ENCODE measurements at places on chromosomes 2 and 18.

- no peak for DNase-seq
- no peak overlapping the region for H3K4me3 ChIP-seq
- H3K36me3 ChIP-seq: peaks cover 2% of the 10 kb centered on the region
- H3K4me1 ChIP-seq: no peaks in the 10 kb centered on the region
Observed at GRCh38 chr18:79986726-79987125, 1.6 kb downstream of the TXNL4A start.

DNA sequence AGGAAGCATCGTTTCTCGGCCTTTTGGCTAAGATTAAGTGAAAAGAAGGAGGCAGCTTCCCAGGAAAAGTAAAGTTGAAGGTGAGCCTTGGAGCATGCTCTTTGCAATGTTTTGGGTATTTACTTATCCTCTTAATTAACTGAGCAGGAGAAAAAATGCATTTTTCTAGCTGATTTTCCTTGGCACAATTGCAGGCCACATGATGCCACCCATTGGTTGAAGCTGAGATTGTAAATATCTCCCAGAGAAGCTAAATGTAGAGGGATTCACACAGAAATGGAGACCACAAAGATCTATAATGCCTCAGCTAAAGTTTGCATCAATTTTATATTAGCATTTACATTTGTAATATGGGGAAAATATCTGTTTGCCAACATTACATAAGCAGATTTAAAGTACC lies 294.1 kb downstream of the KCNS3 start:
- H3K4me1 ChIP-seq: no peaks in the 10 kb centered on the region
- H3K36me3 ChIP-seq: 0 out of 2 replicates have a peak, but pooled peaks cover 4% of the 10 kb centered on the region
- no peak overlapping the region for H3K4me3 ChIP-seq
- no peaks in the 10 kb centered on the region for H3K27me3 ChIP-seq

DNA sequence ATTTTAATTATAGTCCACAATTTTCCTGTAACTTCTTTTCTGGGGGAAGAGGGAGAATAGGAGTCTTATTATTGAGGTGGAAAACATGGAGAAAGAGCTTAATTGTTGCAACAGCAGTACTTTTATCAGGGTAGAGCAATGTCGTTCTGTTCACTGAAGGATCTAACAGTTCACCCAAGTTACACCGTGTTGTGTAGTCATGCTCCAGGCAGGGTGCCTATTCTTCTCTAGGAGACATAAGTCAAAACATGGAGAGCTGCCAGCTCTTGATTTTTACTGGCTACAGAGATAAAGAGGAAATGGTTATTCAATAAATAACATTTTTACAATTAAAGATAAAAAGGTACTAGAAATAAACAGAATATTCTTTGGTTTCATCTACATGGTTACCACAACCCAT lies 594.3 kb upstream of the NETO1 start:
- H3K27me3 ChIP-seq: no peaks in the 10 kb centered on the region
- H3K4me1 ChIP-seq: no peaks in the 10 kb centered on the region
- no peaks in the 10 kb centered on the region for H3K36me3 ChIP-seq
- no peak overlapping the region for H3K4me3 ChIP-seq
- no peak for DNase-seq

DNA sequence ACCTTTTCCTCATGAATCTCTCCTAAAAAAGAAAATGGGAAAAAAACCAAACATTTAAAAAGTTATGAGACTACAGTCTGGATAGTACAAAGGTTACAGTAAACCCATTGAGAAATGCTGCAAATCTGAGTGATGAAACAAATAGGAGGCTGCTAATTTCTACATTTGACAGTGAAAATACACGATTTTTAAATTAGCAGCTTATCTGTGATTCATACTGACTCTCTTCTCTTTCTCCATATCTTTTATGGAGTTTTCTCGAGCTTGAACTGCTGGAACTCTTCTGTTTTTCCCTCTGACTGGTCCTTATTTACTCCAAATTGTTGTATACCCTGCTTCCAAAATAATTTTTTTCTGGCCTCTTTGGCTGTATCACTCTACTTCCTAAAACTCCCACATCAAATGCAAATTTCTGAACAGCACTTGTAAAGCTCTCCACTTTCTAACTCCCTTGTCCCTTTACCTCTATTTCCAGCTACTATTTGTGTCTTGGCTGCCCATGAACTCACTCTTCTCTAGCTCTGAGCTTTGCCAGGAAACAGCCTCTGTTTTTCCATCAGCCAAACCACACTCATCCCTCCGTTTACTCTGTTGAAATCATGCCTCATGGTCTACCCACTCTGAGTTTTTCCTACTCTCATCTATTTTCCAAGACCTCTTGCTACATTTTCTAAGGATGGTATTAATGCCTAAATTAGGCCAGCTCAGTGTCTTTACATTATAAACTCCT lies 73.7 kb downstream of the RBMS1 start:
- peaks cover 2% of the 10 kb centered on the region for H3K4me1 ChIP-seq
- DNase-seq: no peak
- no peaks in the 10 kb centered on the region for H3K36me3 ChIP-seq
- H3K27ac ChIP-seq: no peak overlapping the region
- H3K4me3 ChIP-seq: no peak overlapping the region

- no peak overlapping the region for H3K27ac ChIP-seq
- no peak overlapping the region for H3K4me3 ChIP-seq
- H3K27me3 ChIP-seq: no peaks in the 10 kb centered on the region
- DNase-seq: peak; percentile 27
- H3K4me1 ChIP-seq: no peaks in the 10 kb centered on the region
Observed at GRCh38 chr2:69375494-69376353, 11.3 kb downstream of the GFPT1 start.

GRCh38 chr2:117481608-117482007 lies 332.9 kb upstream of the DDX18 start:
- H3K4me1 ChIP-seq: no peaks in the 10 kb centered on the region
- H3K36me3 ChIP-seq: no peaks in the 10 kb centered on the region
- no peak overlapping the region for H3K27ac ChIP-seq
- H3K27me3 ChIP-seq: no peaks in the 10 kb centered on the region

GRCh38 chr2:18611604-18612003 lies 22.2 kb upstream of the NT5C1B start:
- no peak overlapping the region for H3K4me3 ChIP-seq
- no peak overlapping the region for H3K27ac ChIP-seq
- no peaks in the 10 kb centered on the region for H3K36me3 ChIP-seq
- H3K4me1 ChIP-seq: no peaks in the 10 kb centered on the region

- H3K4me1 ChIP-seq: 0 out of 2 replicates have a peak, but pooled peaks cover 1% of the 10 kb centered on the region
- no peaks in the 10 kb centered on the region for H3K27me3 ChIP-seq
- DNase-seq: no peak
- H3K27ac ChIP-seq: no peak overlapping the region
- H3K36me3 ChIP-seq: no peaks in the 10 kb centered on the region
Observed at GRCh38 chr18:939958-940357, 35.3 kb downstream of the ADCYAP1 start.

- no peaks in the 10 kb centered on the region for H3K27me3 ChIP-seq
- no peak overlapping the region for H3K27ac ChIP-seq
- peaks cover 3% of the 10 kb centered on the region for H3K36me3 ChIP-seq
- H3K4me1 ChIP-seq: no peaks in the 10 kb centered on the region
- no peak for DNase-seq
Observed at GRCh38 chr2:108396845-108397244, 19.1 kb downstream of the SULT1C4 start.

DNA sequence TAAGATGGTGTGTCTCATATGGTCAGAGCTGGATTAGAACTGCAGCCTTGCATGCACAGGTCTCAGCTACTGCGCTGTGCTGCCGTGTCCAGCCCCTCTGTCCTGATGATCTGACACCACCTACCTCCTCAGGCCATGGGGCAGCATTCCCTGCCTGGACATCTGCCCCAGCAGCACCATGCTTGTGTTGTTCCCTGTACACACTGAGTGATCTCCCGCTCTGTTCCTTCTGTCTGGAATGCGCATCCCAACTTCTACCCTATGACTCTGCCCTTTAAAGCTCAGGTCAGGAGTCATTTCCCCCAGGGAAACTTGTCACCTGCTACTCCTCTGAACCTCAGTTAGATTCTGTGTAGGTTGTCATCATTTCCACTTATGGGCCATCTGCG lies 157.4 kb upstream of the TTC39C start:
- H3K27ac ChIP-seq: no peak overlapping the region
- H3K4me1 ChIP-seq: peaks cover 7% of the 10 kb centered on the region
- H3K27me3 ChIP-seq: no peaks in the 10 kb centered on the region
- H3K4me3 ChIP-seq: no peak overlapping the region

DNA sequence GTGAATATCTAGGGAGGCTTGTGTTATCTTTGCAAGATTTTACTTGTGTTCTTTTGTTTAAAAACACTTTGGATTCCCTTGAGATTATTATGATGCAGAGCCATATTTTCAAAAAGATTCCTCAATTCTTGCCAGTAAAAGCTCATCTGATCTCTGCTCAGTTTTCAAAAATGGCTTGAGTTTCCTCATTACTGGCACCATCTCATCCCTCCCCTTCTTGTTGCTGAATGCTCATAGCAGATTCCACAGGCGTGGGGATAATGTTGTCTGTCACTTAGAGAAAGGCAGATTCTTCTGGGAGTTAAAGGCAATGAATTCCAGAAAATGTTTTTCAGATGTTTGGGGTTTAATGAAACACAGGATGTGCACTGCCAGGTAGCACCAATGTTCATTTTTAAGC lies 170.4 kb upstream of the TANK start:
- no peaks in the 10 kb centered on the region for H3K27me3 ChIP-seq
- DNase-seq: no peak
- no peak overlapping the region for H3K27ac ChIP-seq
- no peaks in the 10 kb centered on the region for H3K36me3 ChIP-seq

DNA sequence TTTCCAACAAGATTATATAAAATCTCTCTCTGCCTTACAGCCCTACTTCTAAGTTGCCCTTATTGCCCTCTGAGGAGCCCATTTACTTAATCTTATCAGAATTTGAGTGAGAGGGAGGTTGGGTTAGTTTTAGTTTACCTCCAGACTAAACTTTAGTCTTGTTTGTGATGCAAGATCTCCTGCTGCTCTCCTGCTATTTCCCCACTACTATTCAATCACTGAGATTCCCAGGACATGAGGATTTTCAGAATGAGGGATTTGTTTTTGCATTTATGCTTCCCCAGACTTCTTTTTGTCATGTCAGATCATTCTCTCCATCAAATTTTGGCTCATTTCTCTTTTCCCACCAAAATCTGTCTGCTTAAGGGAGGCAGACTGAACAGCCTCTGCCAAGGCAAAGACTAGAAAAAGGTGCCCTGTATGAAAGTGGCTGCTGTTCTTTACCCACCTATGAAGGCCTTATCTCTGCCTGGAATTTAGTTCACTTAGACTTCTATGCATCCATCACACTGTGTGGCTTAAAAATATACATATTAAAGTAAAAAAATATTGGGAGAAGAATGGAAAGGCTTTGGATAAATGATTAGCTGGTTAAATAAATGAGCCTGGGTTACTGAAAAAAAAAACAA lies 401.3 kb downstream of the PID1 start:
- H3K27ac ChIP-seq: no peak overlapping the region
- DNase-seq: no peak
- 0 out of 2 replicates have a peak, but pooled peaks cover 3% of the 10 kb centered on the region for H3K36me3 ChIP-seq
- H3K4me3 ChIP-seq: no peak overlapping the region

DNA sequence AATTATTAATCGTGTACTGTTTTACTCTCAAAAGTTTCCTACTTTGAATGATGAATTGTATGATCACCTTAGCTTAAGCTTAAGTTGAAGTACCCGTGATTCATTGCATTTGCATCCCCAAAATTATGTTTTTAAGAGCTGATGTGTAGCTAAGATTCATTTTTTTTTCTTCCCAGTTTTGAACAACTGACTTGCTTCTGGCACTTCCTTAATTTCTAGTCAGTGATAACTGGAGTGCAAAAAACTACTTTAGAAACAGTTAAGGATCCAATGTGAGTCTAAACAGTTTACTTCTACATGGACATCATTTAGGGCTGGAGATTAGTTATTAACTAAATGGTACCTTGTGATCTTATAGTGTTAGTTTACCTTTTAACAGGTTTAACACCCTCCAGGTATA lies 124.0 kb upstream of the CAVIN2 start:
- no peak overlapping the region for H3K4me3 ChIP-seq
- no peak overlapping the region for H3K27ac ChIP-seq
- DNase-seq: no peak
- no peaks in the 10 kb centered on the region for H3K27me3 ChIP-seq
- H3K36me3 ChIP-seq: no peaks in the 10 kb centered on the region

GRCh38 chr18:23279931-23280330 lies 144.6 kb downstream of the CABLES1 start:
- no peak overlapping the region for H3K27ac ChIP-seq
- H3K36me3 ChIP-seq: no peaks in the 10 kb centered on the region
- H3K27me3 ChIP-seq: no peaks in the 10 kb centered on the region
- H3K4me3 ChIP-seq: no peak overlapping the region
- peaks cover 8% of the 10 kb centered on the region for H3K4me1 ChIP-seq

GRCh38 chr2:166491461-166491860 lies 2.6 kb downstream of the SCN7A start:
- H3K27ac ChIP-seq: no peak overlapping the region
- H3K27me3 ChIP-seq: no peaks in the 10 kb centered on the region
- no peak overlapping the region for H3K4me3 ChIP-seq

DNA sequence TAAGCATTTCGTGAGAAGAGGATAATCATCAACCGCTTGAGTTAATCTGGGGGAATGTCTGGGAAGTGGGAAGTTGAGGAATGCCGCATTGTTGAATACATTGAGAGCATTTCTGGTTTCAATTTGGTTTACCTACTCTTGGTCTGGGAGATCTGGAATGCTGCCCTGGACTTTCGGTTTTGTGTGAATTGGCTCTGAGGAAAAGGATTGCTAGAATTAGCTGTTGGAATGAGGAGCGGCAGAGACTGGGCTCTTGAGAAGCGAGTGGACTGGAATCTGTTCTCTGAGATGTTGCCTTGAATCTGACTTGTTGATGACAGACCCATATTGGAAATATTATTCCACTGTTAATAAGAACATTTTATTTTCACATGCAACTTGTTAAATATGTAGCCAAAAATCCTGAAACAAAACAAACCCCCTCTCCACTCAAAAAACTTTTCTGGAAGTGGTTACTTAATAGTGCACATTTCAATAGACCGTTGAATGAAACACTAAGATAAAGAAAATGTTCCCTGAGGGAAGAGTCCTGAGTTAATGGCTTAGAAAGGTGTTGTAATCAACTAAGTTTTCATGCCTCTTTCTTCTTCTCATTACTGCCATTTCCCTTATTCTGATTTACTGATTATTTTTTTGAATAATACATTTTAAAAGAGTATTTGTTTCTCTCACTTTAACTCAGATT lies 50.8 kb downstream of the PTPRM start:
- DNase-seq: no peak
- no peak overlapping the region for H3K27ac ChIP-seq
- no peaks in the 10 kb centered on the region for H3K27me3 ChIP-seq
- H3K4me1 ChIP-seq: no peaks in the 10 kb centered on the region

GRCh38 chr2:40435426-40436092 lies 16.3 kb downstream of the SLC8A1 start:
- H3K27me3 ChIP-seq: no peaks in the 10 kb centered on the region
- H3K27ac ChIP-seq: no peak overlapping the region
- H3K4me3 ChIP-seq: no peak overlapping the region
- DNase-seq: no peak
- H3K4me1 ChIP-seq: no peaks in the 10 kb centered on the region
- H3K36me3 ChIP-seq: no peaks in the 10 kb centered on the region

GRCh38 chr2:119536211-119536610 lies 8.0 kb upstream of the CFAP221 start:
- no peaks in the 10 kb centered on the region for H3K27me3 ChIP-seq
- H3K27ac ChIP-seq: no peak overlapping the region
- no peak for DNase-seq
- H3K36me3 ChIP-seq: no peaks in the 10 kb centered on the region
- 0 out of 2 replicates have a peak, but pooled peaks cover 1% of the 10 kb centered on the region for H3K4me1 ChIP-seq
- no peak overlapping the region for H3K4me3 ChIP-seq
